ENCODE measurements at places on chromosomes 3 and 15.

GRCh38 chr15:45715528-45715927 lies 80.7 kb downstream of the SQOR start:
- no peak for DNase-seq

DNA sequence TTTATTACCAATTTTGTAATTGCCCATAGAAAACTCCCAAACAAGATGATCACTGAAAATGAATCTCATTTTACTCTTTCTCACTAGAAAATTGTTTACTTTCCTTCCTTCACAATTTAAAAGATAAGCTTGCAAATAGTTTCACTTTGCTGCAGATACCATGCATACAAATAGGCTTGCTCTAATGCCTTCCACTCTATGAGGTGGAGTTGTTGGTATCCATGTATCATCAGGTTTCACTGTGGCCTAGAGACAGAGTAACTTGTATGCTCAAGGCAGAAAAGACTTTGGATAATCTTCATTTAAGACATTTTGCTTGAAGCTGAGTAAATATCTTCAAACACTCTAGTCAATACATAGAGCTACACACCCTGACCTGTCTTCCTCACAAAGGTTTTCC lies 60.8 kb downstream of the RYK start:
- DNase-seq: no peak

DNA sequence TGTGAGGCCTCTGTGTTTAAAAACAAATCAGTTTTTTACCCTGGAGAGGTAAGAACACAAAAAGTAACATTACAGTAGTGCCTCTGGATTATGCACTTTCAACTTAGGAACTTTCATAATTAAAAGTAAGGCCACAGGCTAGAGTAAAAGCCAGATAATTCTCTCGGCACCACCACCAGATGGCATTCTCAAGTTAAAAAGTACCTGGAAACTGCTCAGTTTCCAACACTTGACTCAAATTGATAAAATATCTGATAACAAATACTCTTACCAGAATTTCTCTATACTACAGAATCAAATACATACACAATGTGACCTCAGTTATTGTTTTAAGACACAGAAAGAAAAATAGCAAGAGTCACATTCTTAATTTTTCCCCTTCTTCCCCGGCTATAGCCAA lies 19.9 kb downstream of the SPICE1 start:
- DNase-seq: no peak

- no peak for DNase-seq
Observed at GRCh38 chr15:99682455-99682854, 50.8 kb downstream of the LYSMD4 start.

DNA sequence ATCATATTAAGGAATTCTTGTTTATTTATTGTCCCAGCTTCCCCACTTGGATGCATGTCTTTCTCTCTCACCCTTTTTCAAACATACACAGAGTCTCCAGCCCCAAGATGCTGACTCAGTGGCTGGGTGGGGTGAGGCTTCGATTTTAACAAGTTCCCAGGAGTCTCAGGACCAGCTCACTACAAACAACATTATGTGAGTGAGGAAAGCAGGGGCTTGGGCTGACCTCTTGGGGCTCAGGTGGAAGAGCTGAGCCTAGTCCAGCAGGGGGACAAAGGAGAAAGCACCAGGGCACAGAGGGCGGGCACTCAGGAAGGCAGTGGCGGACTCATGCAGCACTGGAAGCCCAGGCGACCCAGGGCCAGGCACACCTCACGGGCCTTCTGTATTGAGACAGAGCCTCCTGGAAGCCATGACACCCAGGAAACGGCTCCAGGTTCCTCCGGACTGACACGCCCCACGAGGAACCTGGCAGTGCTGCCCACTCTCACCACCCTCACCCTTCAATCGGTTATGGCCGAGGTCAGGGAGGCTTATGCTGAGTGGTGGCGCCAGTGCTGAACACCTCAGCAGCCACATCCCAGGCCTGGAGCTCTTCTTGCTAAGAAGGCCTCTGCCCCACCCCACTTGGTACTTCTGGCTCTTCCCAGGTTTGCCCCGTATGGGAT lies 97.4 kb downstream of the LRIG1 start:
- no peak for DNase-seq

- no peak for DNase-seq
Observed at GRCh38 chr3:146152834-146153233, 8.2 kb downstream of the PLOD2 start.

- DNase-seq: no peak
Observed at GRCh38 chr3:160956785-160957184, 148.4 kb downstream of the B3GALNT1 start.

DNA sequence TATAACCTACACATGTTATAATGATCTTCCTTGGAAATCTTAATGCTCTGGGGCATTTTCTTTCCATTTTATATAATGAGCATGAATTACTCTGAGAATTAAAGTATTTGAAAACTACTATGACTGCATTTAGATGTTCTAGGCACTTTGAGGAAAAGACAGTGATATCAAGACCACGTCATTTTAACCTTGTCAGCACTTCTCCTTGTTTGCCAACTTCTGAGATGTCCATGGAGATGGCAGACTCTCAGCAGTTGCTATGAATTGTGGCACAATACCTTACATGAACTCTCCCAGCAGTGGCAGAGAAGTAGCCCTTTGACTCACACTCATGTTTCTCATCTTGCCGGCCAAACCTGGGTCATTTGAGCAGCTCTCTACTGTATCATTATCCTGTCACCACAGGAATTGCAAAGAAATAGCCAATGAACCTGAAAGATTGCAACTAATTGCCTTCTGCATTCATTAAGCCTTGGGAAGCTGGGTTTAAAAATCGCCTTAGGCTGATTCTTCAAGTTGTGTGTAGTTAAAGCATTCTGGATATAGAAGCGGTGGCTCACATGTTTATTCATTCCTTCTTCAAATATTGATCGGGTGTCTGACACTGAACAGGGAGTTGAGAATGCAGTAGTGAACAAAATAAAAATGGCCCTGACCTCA lies 272.2 kb upstream of the CFAP20DC start:
- no peak for DNase-seq

DNA sequence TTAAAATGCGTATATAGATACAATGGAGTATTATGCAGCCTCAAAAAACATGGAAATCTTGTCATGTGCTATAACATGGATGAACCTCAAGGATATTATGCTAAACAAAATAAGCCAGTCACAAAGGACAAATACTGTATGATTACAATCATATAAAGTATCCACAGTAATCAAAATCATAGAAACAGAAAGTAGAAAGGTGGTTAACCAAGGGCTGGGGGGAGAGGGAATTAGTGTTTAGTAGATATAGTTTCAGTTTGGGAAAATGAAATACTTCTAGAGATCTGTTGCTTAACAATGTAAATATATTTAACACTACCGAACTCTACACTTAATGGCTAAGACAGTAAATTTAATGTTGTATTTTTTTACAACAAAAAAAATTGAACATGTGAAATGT lies 9.0 kb downstream of the TOP2B start:
- DNase-seq: no peak

GRCh38 chr3:109275702-109276293 lies 40.5 kb downstream of the DPPA2 start:
- no peak for DNase-seq

GRCh38 chr3:129604767-129605166 lies 1.7 kb downstream of the PLXND1 start:
- DNase-seq: no peak

DNA sequence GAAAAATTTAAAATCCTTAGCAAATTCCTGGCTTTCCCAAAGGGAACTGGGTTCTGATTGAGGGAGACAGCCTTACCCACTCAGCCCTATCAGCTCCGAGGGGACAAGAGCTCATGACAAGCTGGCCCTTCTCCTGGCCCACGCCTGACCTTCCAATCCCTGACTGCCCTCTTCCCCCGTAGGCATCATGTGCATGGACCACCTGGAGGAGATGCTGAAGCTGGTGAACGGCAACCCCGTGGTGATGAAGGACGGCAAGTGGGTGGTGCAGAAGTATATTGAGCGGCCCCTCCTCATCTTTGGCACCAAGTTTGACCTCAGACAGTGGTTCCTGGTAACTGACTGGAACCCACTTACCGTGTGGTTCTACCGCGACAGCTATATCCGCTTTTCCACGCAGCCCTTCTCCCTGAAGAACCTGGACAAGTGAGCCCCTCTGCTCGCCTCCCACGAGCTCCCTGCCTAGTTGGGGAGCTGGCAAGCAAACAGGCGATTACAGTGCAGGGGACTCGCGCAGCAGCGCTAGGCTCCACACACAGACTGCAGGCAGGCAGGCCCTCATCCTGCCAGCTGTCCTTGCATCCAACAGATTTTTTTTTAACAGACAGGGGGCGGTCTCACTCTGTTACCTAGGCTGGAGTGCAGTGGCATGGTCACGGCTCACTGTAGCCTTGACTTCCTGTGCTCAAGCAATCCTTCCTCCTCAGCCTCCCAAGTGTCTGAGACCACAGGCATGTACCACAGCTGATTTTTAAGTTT lies 16.8 kb downstream of the RPUSD3 start:
- DNase-seq: no peak

GRCh38 chr15:33517944-33518343 lies 207.2 kb downstream of the RYR3 start:
- no peak for DNase-seq

- no peak for DNase-seq
Observed at GRCh38 chr3:105385179-105385578, 18.5 kb downstream of the ALCAM start.

DNA sequence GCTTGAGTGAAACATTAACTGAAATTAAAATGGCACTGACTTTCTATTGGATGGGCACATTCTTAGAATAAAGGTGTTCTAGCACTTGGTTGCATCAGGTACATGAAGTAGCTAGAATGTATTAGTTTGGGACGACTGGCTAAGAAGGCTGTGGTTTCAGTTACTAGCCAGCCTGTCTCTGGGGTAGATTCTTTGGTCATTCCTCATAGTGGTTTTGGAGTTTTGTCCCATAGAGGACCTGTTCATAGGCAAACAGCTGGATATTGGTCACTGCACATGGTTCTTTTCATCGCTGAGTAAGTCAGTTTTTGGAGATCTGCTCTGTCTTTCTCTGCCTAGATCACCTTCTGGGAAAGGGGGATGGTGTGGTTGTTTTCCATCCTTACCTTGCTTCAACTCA lies 55.3 kb downstream of the ADAMTSL3 start:
- DNase-seq: no peak

DNA sequence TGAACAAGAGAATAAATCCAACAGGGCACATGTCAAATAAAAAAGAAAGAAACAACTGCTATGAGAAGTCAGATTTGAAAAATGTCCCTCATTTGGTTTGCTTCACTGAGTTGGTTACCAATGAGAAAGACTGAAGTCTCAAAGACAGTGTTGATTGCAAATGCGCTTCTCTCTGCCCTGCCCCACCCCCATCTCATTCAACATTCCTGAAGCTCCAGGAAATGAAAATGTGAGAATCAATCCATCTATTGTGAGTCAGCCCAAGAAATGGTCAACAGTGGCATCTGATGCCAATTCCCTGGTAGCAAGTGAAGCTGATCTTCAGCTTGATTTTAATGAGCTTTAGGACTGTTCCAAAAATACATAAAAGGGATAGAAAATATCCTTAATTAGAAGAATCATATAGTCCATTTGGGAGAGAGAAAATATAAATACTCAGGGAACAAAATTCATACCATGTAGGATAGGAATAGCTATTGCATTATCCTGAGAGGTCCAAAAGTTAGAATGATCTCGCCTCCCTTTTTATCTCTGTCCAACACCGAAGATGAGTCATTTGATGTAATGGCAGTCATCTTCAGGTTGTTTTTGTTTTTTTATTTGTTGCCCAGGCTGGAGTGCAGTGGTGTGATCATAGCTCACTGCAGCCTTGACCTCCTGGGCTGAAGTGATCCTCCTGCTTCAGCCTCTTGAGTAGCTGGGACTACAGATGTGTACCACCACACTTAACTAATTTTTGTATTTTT lies 200.3 kb upstream of the UMPS start:
- DNase-seq: no peak

GRCh38 chr3:21751886-21752285 lies 876 bp upstream of the ZNF385D start:
- DNase-seq: no peak

- no peak for DNase-seq
Observed at GRCh38 chr3:35183927-35184675, 455.2 kb upstream of the ARPP21 start.

- DNase-seq: no peak
Observed at GRCh38 chr3:53464424-53464823, 30.0 kb upstream of the CACNA1D start.

DNA sequence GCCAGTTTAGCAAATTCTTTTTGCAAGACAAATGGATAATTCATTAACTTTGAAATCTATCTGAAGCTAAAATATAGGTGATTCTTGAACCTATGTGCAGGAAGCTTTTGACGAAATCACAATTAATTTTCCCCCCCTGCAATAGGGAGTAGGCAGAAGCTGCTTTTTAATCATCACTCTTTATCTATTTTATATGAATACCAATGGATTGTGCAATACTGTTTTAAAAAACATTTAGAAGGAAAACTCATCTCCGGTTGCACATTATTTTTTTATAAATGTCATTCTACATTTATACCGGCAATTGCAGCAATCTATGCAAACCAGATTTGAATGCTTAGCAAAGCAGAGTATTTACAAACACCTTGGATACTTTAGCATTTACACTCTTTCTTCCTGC lies 121.1 kb upstream of the TMCO5A start:
- no peak for DNase-seq

- DNase-seq: no peak
Observed at GRCh38 chr15:66701422-66702034, 508 bp upstream of the SMAD6 start.

- DNase-seq: no peak
Observed at GRCh38 chr15:49644364-49644794, 23.5 kb downstream of the DTWD1 start.

- DNase-seq: no peak
Observed at GRCh38 chr3:108036984-108037741, 53.7 kb downstream of the CD47 start.

GRCh38 chr15:87626860-87627259 lies 629.7 kb downstream of the NTRK3 start:
- no peak for DNase-seq

DNA sequence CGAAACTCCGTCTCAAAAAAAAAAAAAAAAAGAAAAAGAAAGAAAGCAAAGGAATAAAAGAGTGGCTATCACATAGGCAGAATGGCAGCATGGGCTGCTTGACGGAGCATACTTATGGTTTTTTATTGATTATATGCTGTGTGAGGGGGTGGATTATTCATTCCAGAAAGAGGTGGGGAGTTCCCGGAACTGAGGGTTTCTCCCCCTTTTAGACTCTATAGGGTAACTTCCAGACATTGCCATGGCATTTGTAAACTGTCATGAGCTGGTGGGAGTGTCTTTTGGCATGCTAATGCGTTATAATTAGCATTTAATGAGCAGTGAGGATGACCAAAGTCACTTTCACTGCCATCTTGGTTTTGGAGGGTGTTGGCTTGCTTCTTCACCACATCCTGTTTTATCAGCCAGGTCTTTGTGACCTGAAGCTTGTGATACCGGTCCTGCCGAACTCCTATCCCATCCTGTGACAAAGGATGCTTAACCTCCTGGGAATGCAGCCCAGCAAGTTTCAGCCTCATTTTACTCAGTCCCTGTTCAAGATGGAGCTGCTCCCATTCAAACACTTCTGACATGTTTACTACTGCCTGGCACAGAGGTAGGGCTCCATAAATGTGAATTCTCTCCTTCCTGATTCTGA lies 15.8 kb upstream of the ABHD17C start:
- no peak for DNase-seq

DNA sequence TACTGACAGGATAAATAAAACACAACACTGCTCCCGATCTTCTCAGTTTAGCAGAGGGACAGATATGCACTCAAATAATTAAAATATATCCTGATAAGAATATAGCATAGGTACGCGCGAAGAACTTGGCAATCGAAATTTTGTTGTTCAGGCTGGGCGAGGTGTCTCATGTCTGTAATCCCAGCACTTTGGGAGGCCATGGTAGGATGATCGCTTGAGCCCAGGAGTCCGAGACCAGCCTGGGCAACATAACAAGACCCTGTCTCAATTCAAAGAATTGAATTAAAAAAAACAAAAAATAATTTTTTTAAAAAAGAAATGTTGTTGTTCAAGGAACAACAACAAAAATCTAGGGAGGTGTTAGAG lies 7.6 kb downstream of the B2M start:
- no peak for DNase-seq
